Left renal cortex interstitium (tissue), 4 donors: ENCODE measurements at places on chromosomes 3 and 15.

DNA sequence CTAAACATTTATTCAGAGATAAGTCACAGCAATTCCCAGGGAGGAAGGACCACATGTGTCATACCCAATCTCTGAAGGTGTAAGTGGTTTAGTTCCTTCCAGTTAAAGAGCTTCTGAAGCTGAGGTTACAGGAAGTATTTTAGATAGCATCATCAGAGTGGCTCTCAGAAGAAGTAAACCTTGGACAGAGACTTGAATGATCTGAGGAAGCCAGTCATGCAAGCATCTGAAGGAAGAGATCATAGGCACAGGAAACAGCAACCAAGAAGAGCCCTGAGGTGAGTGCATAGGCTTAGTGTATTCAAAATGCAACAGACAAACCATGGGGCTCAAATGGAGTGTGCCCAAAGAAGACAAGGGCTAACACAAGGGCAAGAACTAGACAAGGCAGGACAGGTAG lies 210.3 kb downstream of the ULK4 start:
- DNase-seq = no peak

GRCh38 chr3:41088882-41089281 lies 110.4 kb upstream of the CTNNB1 start:
- no peak for DNase-seq

DNA sequence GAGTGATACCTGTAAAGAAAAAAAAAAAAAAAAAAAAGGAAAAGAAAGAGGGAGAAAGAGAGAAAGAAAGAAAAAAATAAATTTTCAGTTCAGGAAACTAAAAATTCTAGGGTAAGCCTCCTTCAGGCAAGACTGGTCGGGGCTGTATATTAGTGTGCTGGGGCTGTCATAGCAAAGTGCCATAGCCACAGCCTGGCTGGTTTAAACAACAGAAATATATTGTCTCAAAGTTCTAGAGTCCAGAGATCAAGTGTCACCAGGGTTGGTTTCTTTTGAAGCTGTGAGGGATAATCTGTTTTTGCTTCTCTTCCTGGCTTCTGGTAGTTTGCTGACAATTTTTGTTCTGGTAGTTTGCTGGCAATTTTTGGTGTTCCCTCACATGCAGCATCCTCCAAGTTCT lies 48.4 kb upstream of the SLC25A26 start:
- DNase-seq = no peak

DNA sequence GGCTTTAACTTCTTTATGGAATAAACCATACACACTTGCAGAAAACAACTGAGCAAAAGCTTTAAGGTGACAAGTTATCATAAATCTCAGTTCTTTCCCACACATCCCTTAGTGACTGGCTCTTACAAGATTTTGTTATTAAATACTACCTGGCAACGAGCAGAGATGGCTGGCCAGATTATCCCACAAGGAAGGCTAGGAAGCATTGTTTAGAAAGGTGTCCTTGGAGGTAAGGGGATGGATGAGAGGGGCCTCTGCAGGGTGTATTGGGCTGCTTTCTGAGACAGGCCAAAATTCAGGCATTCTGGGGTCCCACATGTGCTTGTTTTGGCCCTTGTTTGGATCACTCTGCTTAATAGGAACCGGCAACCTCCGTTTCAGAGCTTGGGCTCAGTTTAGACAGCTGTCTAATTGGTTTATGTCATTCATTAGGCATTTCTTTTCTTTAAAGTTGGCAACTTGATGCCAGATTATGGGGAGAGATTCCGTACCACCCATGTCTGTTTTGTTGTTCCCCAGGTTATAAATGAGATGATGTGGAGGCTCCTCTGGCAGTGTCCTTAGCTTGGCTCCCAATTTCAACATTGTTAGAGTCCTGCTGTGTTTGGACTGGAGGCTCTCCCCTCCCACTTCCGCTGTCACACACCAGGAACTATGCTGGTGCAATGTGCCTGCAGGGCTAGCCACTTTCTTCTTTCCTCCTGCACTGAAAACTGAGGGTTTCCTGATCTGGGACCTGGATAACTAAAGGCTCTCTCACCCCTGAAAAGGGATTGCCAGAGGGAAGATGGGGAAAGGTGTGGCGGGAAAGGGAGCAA lies 121.1 kb downstream of the TPRG1 start:
- DNase-seq = no peak

DNA sequence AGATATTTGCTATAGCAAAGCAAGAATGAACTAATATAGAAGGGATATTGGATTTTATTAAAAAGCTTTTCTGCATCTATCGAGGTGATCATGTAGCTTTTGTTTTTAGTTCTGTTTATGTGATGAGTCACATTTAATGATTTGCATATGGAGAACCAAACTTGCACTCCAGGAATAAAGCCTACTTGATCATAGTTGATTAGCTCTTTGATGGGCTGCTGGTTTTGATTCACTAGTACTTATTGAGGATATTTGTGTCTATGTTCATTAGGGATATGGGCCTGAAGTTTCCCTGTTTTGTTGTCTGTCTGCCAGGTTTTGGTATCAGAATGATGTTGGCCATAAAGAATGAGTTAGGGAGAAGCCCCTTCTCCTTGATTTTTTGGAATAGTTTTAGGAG lies 310.7 kb downstream of the ARPP21 start:
- no peak for DNase-seq

- DNase-seq = no peak
Measured at GRCh38 chr3:123104550-123104949, 37.7 kb downstream of the PDIA5 start.
